ENCODE measurements at places on chromosomes 1 and 21. TPM values are rescaled to one million over a fixed set of nuclear protein-coding genes. Genes with fewer than 3 reads are reported as not detected.

DNA sequence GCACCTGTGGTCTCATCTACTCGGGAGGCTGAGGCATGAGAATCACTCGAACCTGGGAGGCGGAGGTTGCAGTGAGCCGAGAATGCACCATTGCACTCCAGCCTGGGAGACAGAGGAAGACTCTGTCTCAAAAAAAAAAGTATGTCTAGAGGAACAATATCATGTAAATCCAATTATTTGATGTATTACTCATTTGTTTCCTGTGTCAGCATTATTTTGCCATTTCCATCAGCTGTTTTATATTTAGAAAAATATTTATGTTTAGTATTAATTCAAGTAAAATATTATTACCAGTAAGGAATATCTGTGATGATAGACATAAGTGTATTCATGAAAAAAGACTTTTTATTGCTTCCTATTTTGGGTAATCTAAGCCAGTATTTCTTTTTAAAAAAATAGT is 13.0 kb downstream of the TDRKH start:
- no peak for DNase-seq
- H3K27ac ChIP-seq: no peak overlapping the region
- no peak overlapping the region for H3K4me3 ChIP-seq
- H3K4me1 ChIP-seq: no peaks in the 10 kb centered on the region
- no peaks in the 10 kb centered on the region for H3K27me3 ChIP-seq
- H3K36me3 ChIP-seq: no peaks in the 10 kb centered on the region

DNA sequence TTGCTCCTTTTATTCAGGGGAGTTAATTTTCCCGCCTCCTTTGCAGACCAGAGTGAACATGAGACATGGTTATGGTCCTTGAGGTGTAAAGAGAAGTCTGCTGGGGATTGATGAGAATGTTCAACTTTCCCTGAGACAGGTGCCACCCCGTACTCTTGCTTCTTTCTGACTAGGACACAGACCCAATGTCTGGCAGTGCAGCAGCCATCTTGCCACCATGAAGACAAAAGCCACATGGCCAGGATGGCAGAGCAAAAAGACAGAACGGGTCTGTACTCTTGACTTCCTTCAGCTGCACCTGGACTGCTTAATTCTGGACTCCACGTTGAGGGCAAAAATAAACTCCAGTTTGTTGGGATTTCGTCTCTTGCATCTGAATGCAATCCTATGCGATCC is 54.1 kb downstream of the KLHDC7A start:
- peaks cover 77% of the 10 kb centered on the region for H3K27me3 ChIP-seq
- DNase-seq: no peak
- H3K36me3 ChIP-seq: no peaks in the 10 kb centered on the region
- no peak overlapping the region for H3K27ac ChIP-seq
- no peak overlapping the region for H3K4me3 ChIP-seq
- H3K4me1 ChIP-seq: no peaks in the 10 kb centered on the region

GRCh38 chr1:212825798-212826452 is 21.5 kb downstream of the SPATA45 start:
- H3K4me3 ChIP-seq: no peak overlapping the region
- H3K36me3 ChIP-seq: no peaks in the 10 kb centered on the region
- H3K4me1 ChIP-seq: no peaks in the 10 kb centered on the region
- H3K27me3 ChIP-seq: no peaks in the 10 kb centered on the region

- H3K27ac ChIP-seq: no peak overlapping the region
- no peaks in the 10 kb centered on the region for H3K27me3 ChIP-seq
- no peak for DNase-seq
- H3K36me3 ChIP-seq: no peaks in the 10 kb centered on the region
- no peaks in the 10 kb centered on the region for H3K4me1 ChIP-seq
These were observed 78.4 kb downstream of the DISP1 start for GRCh38 chr1:222893255-222893654.

SPRR1A gene
- total RNA-seq: 446 TPM

BEND5 gene
- not detected for total RNA-seq

LCK gene
- 9.0 TPM for total RNA-seq

Measured in esophagus squamous epithelium (tissue), 5 donors.